ENCODE measurements at places on chromosomes 7 and 10.

- no peak for DNase-seq
Observed at GRCh38 chr7:126499481-126499880, 753.3 kb downstream of the GRM8 start.

DNA sequence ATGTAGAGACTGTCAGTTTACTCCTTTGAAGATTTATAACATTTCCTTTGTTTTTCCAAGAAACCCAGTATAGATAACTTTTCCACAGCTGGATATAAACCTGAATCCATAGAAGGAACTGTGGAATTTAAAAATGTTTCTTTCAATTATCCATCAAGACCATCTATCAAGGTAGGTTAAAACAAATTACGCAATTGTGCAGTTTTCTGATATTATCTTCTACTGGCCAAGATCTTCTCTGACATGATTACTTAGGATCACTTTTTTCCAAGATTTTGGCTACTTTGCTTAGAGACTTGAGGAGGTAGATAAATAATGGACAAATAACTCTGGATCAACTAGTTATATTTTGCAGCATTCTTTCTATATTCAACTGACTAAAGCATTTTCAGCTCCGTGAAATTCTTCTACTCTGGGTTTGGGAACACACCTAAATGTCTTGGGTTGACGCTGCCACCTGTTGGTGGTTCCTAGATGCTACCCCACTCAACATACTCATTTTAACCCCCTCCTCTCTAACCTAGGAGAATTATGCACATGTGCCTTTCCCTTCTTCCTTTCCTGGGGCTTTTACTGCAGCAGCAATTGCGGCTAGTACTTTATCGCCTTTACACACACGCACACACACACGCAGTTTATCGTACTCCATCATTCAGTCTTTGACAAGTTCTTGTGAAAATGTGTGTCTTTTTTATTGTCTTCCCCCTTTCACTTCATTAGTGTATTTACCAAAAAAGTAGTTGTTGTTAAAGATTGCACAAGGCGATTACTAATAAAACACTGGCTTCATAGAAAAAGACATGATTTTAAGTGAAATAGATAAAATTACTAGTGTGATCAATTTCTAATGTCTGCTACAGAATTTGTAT lies 32.7 kb downstream of the ABCB5 start:
- no peak for DNase-seq

DNA sequence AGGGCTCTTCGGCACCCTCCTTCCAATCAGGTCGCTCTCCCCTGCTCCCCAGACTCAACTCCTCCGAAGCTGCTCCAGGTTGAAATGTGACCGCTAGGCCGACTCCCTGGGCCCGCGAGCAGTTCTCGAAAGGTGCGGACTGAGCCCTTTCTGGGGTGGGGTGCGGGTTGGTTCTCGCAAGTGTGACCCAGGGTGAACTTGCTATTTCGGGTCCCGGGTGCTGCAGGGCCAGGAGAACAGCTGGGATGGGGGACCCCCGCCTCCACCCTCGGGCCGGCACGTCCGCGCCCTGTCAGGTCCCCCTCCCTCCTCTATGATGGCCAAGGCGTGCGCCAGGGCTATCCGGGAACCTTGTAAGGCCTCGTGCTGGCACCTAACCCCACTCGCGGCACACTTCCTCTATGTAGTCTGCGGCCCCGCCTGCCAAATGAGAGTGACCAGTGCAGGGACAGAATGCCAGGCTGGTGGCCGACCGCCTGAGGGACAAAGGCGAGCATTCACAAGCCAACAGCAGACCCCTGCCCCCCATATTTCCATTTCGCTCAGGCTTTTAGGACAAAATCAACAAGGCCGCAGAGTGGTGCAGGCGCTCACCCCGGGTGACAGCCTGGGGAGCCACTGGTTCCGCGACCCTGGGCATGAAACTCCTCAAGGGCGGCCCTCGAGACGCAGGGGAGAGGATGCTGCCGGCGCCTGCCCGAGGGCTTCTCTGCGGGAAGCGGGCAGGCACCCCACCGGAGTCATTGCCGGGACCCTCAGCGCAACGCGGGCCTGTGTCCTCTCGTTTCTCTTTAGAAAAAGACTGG lies 13.7 kb upstream of the HOXA13 start:
- DNase-seq = no peak

GRCh38 chr10:4813023-4813422 lies 13.0 kb upstream of the AKR1E2 start:
- no peak for DNase-seq

- DNase-seq = no peak
Observed at GRCh38 chr10:62657244-62657835, 147.2 kb upstream of the ADO start.

DNA sequence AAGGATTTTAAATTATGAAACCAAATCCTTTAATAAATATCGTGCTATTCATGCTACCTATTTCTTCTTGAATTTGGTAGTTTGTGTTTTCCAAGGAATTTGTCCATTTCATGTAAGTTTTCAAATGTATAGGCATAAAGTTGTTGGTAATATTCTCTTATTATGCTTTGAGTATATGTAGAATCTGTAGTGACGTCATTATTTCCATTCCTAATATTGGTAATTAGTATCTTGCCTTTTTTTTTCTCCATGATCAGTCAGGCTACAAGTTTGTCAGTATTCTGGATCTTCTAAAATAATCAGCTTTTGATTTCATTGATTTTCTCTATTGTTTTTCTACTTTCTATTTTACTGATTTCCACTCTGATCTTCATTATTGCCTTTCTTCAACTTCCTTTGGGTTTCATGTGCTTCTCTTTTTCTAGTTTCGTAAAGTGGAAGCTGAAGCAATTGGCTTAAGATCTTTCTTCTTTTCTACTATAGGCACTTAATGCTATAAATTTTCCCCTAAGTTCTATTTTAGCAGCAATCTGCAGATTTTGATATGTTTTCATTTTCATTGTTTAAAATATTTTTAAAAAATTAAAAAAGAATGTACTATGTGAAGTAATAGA lies 156.5 kb upstream of the HDAC9 start:
- DNase-seq = no peak

DNA sequence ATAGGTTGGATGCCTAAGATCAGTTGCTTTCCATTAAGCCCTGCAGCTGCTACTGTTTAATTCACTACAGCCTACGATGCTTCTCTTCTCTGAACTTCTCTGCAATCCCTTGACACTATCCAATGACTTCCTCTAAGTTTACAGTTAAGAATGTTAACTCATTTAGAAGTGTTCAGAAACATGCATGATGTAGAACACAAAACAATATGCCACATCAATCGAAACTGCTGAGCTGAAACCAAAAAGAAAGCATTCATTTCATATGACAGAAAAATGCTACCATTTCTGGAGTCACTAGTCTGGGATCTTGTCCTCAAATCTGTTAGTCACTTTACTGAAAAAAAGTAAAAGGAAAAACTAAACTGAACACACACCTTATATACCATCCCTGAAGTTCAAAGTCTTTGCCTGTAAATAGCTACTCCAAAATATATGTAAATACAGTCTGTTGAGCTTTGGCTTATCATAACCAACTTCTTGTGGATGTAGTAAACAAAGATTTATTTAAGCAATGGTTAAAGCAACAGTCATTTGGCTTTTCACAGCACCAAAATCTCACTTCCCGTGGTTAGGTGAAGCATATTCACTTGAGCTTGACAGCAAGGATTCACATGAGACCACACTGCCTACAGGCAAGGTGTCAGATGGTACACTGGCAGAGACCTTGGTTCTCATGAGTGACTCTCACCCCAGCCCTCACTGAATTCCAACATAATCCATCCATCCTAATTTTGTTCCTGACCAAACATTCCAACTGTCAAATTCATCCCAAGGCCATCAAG lies 187.0 kb downstream of the PPP1R17 start:
- DNase-seq = no peak

- DNase-seq = no peak
Observed at GRCh38 chr10:104779701-104780100, 138.6 kb downstream of the SORCS3 start.

DNA sequence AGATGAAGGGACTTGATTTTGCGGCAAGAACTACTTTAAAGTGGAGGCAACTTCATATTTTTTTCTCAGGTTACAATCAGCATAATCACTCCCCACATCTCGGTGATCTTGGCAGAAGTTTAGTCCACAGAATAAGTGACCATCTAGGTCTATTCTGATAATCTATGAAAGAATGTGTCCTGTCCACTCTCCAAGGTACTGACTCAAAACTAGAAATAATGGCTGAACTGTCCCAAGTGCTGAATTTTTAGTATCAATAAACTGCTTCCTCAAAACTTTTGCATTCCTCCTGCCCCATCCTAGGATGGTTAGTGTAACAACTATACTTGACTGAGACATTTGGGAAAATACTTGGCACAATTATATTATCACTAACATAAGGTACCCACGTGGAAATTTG lies 10.9 kb upstream of the CHRM2 start:
- DNase-seq = no peak

GRCh38 chr10:88057720-88058119 lies 194.3 kb downstream of the PTEN start:
- DNase-seq = no peak

Data from CD4-positive, alpha-beta memory T cell (primary cell).